Putamen (tissue), 1 donor: ENCODE measurements at places on chromosomes 11 and 22.
A peak's percentile ranks its signal among the peaks of the same experiment; 100 is the strongest.

DNA sequence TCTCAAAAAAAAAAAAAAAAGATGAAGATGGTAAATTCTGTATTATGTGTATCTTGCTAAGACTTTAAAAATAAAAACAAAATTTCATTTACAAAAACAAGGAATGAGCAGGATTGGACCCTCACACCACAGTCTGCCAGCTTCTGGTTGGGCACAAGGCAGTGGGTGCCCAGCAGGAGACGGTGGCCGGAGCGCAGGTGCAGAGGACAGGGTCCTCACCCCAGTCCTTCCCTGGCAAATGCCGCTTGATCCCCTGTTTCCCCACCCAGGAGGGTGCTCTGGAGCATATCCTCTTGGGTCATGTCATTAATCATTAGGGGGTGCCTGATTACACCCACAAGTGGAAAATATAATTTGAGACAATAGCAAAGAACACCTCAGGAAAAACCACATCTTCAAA, 31.2 kb downstream of the SHANK2 start:
- DNase-seq: no peak

DNA sequence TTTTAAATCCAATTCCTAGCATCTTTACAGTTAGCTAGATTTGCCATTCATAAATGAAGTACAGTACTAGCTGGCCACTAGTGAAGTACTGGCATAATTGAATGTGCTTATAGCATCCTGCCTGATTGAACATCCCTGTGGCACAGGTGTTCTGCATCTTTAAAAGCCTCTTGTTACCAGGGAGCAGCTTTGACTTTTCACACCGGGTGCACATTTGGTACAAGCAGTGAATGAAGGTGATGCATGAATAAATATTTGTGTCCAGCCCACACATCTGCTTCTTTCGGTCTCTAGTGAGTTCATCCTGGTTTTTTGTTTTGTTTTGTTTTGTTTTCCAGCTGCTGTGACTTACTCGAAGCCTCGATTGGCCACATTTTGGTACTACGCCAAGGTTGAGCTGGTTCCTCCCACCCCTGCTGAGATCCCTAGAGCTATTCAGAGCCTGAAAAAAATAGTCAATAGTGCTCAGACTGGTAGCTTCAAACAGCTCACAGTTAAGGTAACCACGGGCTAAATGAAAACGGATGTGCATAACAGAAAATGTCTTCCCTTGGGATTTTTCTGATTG, 5.3 kb downstream of the ATP5MG start:
- DNase-seq: no peak

DNA sequence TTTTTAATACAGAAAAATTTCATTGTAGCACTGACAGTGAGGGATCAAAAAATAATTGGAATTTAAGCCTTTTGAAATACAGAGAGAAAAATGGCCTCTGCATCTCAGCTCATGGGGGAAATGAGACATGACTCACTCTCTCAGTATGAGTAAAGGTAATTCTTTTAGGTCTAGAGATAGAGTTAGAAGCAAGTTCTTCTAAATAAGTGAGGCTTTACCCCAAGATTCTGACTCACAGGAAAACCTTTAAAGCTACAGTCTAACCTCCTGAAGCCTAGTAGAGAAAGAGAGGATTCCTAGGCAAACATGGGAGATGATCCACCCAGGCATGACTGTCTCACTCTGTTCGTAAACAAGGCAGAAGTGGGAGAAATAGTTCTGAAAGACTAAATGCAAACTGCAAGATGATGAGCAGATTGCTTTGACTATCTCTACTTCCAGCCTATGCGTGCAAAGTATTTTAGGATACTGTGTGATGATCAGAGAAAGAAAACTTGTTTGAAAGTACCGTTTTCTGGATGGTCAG, 1003.3 kb upstream of the CCDC90B start:
- DNase-seq: no peak

DNA sequence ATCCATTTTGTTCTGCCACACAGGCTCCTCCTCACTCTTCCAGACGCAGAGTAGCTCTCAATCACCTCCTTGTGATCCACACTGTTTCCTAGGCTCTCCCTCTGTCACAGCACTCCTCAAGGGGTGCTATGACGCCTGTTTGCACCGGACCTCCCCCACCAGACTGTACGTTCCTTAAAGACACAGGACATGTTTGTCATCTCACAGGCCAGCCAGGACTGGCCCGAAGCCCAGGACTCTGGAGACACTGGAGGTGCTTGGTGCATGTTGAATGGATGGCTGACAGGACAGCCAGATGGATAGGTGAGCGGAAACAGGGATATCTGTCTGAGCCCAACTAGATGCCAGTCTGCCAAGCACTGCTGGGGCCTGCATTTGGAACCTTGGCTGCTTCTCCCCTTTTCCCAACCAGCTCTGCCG, 13.6 kb downstream of the PLA2G6 start:
- no peak for DNase-seq

DNA sequence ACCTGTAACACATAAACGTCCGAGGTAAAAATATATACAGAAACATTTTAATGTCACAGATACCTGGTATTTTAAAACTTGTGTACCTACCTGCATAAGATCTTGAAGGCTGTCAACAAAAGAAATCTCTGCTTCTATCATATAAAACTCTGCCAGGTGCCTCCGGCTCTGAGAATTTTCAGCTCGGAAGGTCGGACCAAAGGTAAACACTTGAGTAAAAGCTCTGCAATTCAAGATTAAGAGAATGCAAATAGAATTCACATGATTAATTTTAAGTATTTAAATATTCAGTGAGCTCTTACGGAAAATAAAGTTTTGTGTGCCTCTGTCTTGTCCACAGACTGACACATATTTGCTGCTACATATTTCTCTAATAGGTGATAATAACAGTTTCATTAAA, 75.4 kb upstream of the GAB2 start:
- no peak for DNase-seq

DNA sequence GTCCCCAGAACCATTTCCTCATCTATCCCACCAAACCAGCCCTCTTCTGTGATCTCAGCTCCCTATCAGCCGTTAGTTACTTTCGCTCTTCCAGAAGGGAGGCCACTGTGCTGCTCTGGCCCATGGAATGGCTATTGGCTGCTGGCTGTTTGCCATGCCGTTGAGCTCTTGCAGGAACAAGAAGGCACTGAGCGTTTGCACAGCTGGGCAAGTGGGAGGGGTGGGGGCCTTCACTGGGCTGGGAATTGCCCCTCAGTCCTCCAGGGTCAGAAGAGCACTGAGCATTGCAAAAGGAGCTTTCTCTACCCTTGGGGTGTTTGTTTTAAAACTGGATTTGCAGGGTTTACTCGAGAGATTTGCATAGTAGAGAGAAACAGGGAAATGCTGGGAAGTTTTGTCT, 129.0 kb upstream of the PARVA start:
- peak; percentile 57 for DNase-seq

DNA sequence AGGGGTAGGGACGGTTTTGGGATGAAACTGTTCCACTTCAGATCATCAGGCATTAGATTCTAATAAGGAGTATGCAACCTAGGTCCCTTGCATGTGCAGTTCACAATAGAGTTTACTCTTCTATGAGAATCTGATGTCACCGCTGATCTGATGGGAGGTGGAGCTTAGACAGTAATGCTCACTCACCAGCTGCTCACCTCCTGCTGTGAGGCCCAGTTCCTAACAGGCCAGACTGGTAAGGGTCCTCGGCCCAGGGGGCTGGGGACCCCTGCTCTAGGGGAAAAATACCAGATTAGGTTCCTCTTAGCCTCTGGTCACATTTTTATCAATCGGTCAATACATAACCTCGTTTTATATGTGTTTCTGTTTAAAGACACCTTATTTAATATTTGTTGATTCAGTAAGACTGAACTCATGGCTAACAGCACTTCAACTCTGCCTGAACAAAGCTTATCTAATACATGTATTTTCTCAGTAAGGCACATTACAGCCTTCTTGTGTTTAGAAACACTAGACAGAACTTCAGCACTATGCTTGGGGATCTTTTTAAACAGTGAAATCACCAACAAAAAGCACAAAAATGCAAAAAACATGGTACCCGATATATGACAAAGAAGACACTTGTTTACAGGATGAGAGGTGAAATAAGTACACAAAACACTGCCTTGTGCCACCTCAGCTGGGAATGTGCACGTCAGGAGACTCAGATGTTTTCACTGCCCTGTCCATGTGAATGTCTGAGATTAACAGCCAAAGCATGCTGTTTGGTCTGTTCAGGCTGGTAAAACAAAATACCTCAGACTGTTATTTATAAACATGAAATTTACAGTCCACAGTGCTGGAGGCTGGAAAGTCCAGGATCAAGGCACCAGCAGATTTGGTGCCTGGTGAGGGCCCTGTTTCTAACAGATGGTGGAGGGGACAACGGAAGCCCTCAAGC, 107.5 kb downstream of the USP35 start:
- no peak for DNase-seq

GRCh38 chr11:114315749-114316368, 19.7 kb downstream of the NNMT start:
- DNase-seq: no peak

DNA sequence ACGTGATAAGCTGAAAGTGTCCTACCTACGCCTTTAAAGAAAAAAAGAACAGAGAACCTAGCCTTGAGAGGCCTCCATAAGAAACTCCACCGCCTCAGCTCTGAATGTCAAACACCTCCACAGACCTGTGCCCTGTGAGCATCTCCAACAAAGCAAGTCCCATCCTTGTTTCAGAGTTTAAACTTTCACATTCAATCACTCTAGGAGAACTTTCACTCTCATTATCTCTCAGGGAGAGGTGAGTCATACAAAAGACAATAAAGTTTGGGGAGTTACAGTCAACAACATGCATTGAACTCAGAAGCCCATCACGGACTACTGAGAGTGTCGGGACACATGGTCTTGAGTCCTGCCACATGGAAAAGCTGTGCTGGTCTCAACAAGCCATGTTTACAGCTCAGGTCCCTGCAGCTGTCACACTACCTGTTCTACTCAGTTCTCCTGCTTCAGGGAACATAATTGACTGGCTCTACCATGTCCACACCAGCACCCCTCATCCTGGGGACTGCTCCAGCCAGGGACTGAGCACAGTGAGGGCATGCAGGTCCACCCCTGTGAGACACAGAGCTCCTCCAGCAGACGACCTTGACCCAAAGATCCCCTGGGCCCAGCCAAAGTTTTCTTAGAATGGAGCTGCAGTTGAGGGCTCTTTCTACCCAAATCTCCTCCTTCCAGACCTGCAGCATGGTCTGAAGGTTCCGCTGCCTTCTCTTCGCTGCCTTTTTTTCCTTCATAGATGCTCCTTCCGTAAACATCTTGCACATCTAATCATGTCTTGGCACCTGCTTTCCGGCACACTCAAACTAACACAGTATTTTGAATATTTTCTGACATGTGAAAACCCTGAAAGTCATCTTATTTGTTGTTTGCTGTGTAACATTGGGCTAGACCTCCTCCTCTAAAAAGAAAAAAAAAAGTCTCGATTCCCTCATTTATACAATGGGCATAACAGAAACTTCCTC, 114.9 kb downstream of the ETS1 start:
- no peak for DNase-seq

DNA sequence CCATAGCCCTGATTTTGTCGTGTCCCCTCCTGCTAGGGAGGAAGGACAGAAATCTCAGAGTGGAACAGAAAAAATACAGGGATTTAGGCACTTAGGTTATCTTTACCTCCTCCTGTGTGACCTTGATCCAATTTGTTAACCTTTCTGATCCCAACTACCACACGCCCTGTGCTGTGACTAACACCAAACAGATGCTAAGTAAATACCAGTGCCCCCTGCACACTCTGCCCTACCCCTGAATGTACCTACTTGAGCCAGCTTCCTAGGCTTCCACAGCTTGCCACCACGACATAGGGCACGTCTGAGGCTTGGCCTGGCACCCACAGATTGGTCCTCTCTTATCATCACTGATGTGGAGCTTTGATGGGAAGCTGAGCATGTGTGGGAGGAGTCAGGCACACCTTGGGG, 9.2 kb downstream of the MYO18B start:
- DNase-seq: no peak

DNA sequence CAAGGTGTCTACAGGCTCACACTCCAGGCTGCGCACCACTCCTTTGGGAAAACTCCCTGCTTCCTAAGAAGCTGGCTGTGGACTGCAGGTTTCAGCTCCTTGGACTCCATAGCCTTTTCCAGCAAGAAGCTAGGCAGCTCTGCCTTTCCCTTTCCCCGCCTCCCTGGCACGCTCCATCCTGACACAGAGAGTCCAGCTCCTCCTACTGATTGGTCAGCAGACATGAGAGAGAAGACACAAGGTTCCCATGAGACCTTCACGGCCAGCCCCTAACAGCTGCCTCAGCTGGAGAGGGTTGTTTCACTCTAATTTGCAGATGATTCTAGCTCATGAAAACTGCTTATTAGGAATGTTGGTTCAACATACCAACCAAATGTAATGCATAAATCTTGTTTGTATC, 27.6 kb downstream of the TENM4 start:
- DNase-seq: no peak

DNA sequence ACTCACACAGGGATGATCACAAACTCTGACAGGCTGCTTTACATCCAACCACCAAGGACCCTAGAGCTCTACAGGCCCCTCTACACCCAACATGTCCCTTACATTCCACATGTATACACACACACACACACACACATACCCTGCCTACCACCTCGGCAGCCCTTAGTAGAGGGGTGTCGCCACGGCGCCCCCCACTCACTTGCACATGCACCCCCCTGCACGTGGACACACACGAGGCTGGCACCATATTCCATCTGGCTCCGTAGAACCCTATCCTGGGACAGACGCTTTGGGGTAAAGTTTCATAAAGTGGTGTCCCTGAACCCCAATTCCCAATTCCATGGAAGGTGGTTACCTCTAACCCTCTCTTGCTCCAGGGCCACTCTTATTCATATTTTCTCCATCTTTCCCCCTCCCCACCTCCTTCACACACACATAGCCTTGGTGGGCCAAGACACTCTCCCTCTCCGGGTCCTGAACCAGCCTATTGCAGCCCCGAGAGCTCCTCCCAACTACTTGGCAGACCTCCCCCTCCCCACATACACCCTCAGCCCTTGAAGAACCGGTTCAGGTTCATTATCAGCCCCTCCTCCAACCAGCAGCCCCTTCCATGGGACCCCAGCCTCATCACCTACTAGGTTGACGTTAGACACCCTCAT, 809 bp downstream of the PDE2A start:
- no peak for DNase-seq

- no peak for DNase-seq
Measured at GRCh38 chr22:47474464-47474863, 712.0 kb downstream of the TBC1D22A start.

DNA sequence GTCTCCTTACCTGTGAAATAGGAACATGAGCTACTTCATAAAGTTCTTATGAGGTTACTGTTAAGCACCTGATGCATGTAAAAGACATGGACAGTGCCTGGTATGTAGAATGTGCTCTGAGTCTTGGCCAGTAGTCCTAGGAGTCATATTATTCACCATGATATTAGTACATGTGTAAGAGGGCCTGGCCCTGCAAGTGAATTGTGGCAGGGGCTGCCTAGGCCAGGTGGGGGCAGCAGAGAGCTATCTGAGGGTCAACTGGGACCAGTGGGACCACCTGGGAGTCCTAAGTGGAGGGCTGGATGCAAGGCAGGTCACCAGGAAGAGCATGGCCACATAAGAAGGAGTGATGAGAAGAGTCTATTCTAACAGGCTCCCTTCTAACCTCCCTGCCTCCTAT, 529.5 kb downstream of the SOX6 start:
- no peak for DNase-seq

- DNase-seq: no peak
Measured at GRCh38 chr11:16960250-16960649, 54.0 kb downstream of the PLEKHA7 start.

GRCh38 chr22:39897841-39898240, 3.0 kb upstream of the GRAP2 start:
- DNase-seq: no peak

GRCh38 chr22:25404556-25404927, 159.9 kb upstream of the GRK3 start:
- no peak for DNase-seq

- no peak for DNase-seq
Measured at GRCh38 chr22:39669432-39669831, 98.9 kb downstream of the CACNA1I start.

- no peak for DNase-seq
Measured at GRCh38 chr22:27867085-27867952, 51.7 kb downstream of the PITPNB start.
